ENCODE measurements at places on chromosomes 5 and 9. TPM values are rescaled to one million over a fixed set of nuclear protein-coding genes. Genes with fewer than 3 reads are reported as not detected.

DNA sequence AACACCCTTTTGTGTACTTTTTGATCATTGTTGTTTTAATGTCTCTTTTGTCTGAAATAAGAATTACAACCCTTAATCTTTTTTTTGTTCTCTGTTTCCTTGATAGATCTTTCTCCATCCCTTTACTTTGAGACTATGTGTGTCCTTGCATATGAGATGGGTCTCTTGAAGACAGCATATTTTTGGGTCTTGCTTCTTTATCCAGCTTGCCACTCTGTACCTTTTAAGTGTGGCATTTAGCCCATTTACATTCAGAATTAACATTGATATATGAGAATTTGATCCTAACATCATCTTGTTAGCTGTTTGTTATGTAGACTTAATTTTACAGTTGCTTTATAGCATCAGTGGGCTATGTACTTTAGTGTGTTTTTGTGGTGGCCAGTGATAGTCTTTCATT lies 382.5 kb downstream of the MED10 start:
- no peak for DNase-seq

DNA sequence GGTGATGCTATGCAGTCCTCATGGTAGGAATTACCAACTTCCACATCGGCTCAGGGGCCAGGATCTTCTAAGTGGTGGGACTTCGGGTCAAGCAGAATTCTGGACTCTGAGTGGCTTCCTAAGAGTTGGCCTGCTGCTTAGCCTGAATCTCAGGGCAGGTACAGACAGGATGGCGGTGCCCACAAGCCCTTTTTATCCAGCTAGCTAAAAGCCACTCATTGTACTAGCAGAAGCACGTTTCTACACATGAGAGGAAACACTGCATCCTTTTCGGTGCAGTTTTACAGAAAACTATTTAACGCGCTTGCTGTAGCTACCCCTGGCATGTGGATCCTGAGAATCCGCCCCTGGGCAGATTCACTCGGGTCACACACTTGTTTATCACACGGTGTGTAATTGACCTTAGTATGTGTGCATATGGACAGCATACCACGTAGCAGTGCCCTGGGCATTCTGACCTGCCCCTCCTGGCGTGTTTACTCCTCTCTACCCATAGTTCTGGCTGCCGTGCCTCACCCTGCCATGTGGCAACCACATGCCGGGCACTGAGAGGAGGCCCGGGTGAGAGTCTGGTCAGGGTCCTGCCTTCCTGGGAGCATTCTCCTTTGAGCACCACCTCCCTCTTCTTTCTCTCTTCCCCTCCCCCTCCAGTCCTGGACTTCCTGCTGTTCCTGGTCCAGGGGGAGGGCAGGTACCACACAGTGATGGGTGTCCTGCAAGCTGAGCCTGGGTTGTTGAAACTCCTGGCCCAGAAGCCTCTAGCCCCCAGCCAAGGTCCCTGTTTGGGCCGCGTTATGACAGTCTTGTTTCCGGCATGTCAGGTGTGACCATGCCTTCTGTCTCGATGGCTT lies 65.9 kb downstream of the DAB2IP start:
- DNase-seq, result no peak

DNA sequence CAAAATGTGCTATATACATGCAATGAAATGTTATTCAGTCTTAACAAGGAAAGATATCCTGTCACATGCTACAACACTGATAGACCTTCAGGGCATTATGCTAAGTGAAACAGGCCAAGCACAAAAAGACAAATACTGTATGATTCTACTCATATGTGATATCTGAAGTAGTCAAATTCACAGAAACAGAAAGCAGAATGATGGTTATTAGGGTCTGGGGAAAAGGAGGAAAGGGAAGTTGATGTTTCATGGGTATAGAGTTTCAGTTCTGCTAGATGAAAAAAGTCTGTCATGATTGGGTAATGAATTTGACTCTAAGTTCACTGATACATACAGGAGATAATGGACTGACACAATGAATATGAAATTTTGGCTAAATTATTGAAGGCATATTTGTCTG lies 11.2 kb upstream of the RIC1 start:
- DNase-seq, result no peak

GRCh38 chr5:55629815-55630214 lies 82.3 kb downstream of the SLC38A9 start:
- no peak for DNase-seq

DNA sequence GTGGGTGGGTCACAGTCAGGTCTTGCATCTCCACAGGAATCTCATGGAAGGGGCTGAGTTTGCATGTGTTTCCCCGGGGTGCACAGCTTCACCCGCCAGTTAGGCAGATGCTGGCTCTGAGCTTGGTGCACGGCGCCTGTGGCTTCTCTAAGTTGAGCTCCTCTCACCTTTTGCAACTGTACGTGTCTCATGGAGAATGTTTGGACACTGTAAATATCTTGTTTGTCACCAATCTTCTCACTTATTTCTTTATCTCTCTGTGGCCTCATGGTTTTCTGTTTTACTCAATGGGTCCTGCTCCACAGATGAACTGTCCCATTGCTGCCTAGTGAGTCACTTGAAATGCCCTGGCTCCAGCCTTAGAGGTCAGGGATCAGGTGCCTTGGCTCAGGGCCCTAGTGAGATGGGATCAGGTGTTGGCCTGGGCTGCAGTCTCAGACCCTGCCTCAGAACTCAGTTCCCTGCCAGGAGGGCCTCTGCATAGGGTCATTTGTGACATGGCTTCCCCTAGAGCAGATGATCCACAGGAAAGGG lies 61.6 kb downstream of the WNK2 start:
- no peak for DNase-seq

- DNase-seq, result peak; percentile 65
Observed at GRCh38 chr5:179800696-179801201, 5.9 kb downstream of the MGAT4B start.

GRCh38 chr9:19298436-19299000 lies 68.0 kb downstream of the DENND4C start:
- no peak for DNase-seq

- no peak for DNase-seq
Observed at GRCh38 chr5:65094279-65094678, 325.5 kb downstream of the CWC27 start.

The NR4A3 gene
- total RNA-seq, result 9.1 TPM

The SV2C gene
- 0.13 TPM for total RNA-seq

The ITK gene
- 14.0 TPM for total RNA-seq

The OSMR gene
- 118 TPM for total RNA-seq

The KIAA0825 gene
- 5.4 TPM for total RNA-seq

The NCS1 gene
- total RNA-seq, result 37.4 TPM
